ENCODE measurements at places on chromosomes 4 and X.

GRCh38 chr4:104870495-104871233 is 276.0 kb upstream of the TET2 start:
- DNase-seq, result no peak

GRCh38 chr4:24770032-24770584 is 25.3 kb upstream of the SOD3 start:
- peak; percentile 8 for DNase-seq

DNA sequence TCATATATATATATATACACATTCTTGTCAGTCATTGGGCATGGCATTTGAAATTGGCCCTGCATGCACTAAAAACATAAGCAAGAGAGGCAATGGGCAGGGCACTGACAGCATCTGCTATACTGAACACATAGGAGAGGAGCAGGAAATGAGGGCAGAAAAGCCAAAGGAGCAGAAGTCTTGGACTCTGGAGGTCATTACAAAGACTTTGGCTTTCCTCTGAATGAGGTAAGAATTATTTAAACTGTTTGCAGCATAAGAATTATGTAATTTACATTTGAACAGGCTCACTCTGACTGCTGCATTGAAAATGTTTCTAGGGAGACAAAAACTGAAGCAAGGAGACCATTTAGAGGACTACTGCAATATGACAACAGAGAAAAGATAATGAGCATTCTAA is 396.5 kb downstream of the PRDM5 start:
- DNase-seq, result no peak

DNA sequence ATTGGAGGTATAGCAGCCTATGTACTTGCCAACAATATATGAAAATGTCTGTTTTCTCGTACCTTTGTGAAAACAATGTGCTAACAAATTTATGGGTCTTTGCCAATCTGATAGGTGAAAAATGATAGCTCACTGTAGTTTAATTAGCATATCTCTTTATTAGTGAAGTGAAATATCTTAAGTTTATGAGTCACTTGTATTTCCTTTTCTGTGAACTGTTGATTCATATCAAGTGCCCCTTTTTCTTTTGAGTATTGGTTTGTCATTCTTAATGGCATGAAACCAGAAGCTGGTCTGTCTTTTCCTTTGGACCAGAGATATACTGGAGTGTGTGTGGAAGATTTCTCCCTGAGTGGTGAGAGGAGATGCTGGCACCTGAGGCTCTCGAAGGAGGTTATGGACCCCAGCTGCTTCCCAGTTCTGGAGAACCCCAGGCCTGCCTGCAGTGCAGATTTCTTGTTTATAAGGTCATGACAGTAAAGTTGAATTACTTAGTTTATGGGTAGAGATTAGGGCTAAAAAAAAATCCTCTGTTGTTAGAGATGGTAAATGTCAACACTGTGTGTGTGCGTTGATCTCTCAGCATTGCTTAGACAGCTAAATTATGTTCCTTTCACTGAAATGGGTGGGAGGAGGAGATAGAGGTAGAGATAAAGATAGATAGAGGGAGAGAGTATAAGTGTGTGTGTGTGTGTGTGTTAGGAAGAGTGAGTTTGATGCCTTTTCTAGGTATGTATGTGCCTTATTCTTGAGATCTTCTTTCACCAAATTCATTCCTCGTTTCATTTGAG is 89.9 kb downstream of the REPS2 start:
- DNase-seq, result no peak

DNA sequence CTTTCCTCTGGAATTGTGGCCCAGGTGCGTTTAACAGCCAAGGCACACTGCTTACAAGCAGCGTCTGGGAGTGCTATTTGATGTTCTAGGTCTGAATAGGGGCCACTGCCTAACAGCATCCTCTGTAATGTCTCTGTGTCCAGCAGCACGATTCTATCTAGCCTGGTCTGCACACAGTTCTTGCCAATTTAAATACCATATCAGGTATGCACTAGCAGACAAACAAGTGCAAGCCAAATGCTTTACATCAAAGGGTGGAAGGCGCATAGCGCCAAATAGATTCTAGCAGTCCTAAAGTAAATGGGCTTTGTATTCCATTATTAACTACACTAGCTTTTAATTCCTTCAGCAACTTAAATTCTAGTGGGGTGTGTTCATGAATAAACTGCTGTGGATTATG is 15.8 kb upstream of the UGDH start:
- no peak for DNase-seq

- peak; percentile 32 for DNase-seq
Observed at GRCh38 chrX:118726887-118727685, at the start of gene IL13RA1. IL13RA1 (plus strand) TSS chrX:118727606; CDS start chrX:118727639, 33 bp downstream.

DNA sequence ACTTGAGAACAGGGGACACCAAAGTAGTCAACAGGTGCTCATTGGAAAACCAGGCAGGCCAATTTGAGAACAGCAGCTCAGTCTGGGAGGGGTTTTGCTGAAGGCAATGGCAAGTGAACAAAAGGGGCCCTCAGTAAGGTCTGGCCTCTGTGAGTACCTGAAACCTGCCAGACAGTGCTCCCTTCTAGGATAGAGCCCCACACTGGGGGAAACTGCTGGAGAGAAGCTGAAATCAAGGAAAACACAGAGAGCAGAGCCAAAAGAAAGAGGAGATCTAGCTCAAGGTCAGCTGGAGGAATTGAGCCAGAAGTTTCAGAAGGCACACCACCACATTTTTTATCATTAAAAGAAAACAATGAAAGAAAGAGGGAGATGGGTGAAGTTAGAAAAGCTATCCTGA is 28.2 kb downstream of the PNMA6E start:
- no peak for DNase-seq

- no peak for DNase-seq
Observed at GRCh38 chr4:1305781-1306455, 16.2 kb downstream of the MAEA start.

DNA sequence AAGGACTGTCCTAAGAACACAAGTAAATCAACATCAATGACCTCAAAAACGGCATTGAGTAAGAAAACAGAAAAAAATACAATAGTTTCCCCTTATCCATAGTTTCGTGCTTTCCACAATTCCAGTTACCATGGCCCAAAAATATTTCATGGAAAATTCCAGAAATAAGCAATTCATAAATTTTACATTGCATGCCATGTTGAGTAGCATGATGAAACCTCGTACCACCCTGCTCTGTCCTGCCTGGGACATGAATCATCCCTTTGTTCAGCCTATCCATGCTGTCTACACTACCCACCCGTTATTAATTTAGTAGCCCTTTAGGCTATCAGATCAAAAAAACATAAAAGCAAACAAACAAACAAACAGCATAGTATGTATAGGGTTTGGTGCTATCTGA is 51.1 kb downstream of the KLF3 start:
- no peak for DNase-seq

DNA sequence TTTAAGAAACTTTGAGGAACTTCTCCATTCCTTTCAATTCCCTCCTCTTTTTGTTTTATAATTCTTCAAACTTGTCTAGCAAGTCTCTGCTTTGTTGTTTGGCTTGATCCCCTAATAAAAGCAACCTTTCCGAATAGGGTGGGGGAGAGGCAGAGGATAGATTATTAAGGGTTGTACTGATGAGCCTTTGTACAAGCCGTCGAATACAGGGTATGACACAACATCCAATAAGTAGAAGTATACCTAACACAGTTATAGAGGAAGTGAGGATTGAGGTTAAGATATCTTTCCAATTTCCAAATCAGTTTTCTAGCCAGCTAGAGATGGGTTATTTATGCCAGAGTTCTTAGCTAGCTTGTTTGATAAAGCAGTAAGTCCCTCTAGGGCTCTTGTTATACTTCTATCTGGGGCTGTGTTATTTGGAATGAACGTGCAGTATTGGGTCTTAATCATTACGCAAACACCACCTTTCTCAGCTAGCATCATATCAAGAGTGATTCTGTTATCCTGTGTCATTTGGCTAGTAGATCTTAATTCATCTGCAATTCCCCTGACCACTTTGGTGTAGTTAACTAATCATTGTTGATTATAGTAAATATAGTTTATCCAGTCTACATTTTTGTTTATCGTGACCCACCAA is 18.5 kb downstream of the METAP1 start:
- no peak for DNase-seq

GRCh38 chr4:94336303-94336702 is 6.3 kb downstream of the HPGDS start:
- no peak for DNase-seq

DNA sequence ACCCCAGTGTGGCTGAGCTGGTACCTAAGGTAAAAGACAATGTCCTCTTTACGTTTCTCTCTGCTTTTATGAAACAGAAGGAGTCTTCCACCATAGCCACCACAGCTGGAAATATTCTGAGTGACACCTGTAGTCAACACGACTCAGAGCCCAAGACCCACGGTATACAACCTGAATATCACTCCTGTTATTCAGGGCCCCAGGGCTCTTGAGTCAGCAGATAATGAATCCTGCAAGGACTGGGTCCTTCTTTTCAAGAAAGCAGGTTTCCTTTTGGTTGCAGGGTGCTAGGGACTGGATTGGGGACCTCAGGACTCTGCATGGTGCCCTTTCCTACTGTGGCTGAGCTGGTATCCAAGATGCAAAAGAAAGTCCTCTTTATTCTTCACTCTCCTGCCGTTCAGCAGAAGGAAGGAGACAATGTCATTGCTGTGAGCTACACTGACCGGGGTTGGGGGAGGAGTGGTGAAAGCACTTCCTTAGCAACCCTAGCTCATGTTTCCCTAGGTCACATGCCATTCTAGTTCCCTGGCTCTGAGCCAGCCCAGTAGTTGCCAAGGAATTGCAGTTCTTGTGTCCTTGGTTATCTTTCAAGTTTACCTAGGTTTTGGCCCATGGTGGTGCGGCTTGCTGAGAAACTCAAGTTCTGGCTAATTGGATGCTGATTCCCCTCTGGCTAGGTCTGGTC is 23.7 kb upstream of the UNC5C start:
- no peak for DNase-seq

DNA sequence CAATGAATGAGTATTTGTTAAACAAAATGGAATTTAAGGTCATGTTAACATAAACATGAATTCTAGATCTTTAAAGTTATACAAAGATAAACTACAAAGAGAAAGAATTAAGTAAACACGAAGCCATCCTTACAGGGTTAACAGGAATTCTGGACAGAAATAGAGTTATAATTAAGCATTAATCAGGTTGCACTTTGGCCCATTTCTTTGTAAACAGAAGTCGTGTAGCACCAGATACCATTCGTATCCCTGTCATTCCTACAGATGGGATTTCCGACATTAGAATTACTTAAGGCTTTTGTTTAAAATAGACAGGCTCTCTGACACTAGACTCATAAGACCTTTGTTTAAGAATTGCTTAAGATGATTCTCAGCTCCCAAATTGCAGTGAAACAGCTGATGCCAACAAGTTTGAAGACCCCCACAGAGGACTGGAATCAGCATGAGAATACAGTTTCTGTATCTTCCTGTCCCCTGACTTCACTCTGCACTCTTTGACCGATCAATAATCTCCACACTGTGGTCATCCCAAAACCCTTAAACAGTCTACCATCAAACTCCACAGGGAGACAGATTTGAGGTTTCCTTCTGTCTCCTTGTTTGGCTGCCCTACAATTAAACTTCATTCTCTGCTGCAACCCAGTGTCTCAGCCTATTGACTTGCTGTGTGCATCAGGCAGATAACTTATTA is 22.3 kb upstream of the TMEM150C start:
- DNase-seq, result no peak

GRCh38 chr4:32684160-32684559 is 1964.0 kb downstream of the PCDH7 start:
- DNase-seq, result no peak

GRCh38 chrX:30714138-30714537 is 60.9 kb downstream of the GK start:
- DNase-seq, result no peak
